ENCODE measurements at places on chromosomes 7 and 10. TPM values are rescaled to one million over a fixed set of nuclear protein-coding genes. Genes with fewer than 3 reads are reported as not detected.
A peak's percentile ranks its signal among the peaks of the same experiment; 100 is the strongest.

DNA sequence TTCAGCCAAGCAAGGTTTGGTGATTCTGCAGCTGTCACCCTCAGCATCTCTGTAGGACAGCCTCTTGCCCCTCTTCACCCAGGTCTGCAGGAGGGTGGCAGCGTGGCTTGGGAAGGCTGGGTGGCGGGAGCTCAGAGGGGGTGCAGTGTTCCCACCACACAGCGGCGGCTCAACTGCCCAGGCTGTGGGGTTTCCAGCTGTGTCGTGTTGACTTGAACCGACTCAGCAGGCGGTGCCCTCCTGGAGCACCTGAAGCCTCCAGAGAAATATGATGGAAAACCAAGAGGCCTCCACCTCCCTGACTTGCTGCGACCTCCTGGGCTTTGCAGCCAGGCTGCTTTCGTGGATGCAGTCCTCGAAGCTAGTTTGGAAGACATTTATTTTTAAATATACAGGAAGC, 68.0 kb upstream of the KLF6 start:
- no peak for DNase-seq

CPXM2 gene
- not detected for polyA plus RNA-seq

- DNase-seq = no peak
These were observed 14.4 kb downstream of the PROSER2 start for GRCh38 chr10:11837372-11838161.

DNA sequence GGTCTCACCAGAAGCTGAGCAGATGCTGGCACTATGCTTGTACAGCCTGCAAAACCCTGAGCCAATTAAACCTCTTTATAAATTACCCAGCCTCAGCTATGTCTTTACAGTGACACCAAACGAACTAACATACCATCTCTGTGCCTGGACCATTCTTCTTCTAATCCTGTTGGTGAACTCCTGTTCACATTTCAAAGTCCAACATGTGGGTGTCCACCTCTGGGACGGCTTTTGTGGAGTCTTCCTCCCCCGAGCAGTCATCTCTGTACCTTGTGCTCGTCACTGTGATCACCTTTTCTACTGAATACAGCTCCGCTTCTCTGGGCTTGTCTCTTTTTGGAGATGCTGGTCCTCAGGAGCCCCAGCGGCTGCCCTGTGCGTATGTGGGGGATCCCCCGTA, 7.4 kb upstream of the ESYT2 start:
- no peak for DNase-seq

PDE1C gene
- polyA plus RNA-seq = 2.2 TPM

CLCN1 gene
- polyA plus RNA-seq = 0.50 TPM

HOXA4 gene
- polyA plus RNA-seq = not detected

- DNase-seq = no peak
These were observed 86.5 kb upstream of the LRRC4 start for GRCh38 chr7:128117691-128118090.

TMEM140 gene
- 11.4 TPM for polyA plus RNA-seq

- DNase-seq = no peak
These were observed 147.9 kb downstream of the IMMP2L start for GRCh38 chr7:111414374-111414773.

- no peak for DNase-seq
These were observed 100.0 kb upstream of the KCNMA1 start for GRCh38 chr10:77737608-77738007.

PNLIPRP1 gene
- polyA plus RNA-seq = not detected

DNA sequence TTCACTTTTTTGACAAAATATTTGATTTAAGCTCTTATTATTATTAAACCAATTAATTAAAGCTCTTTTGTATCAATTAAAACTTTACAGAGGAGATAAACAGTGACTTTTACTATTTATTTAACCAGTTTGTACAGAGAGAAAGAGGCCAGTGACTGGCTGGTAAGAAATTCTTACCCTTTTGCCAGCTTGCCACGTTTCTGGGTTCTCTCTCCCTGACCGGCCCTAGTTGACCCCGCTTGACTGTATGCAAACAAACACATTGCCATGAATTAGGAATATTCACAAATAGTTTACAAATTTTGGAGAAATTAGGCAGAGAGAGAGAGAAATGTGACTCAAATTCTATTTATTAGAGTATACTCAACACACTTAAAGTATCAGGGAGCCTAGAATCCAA, 36.2 kb downstream of the NPVF start:
- DNase-seq = no peak

- no peak for DNase-seq
These were observed 151.3 kb downstream of the GALNT11 start for GRCh38 chr7:152176797-152177196.

KCNIP2 gene
- polyA plus RNA-seq = 4.5 TPM

GRCh38 chr7:134873253-134873652, 93.8 kb downstream of the CALD1 start:
- DNase-seq = no peak

SPDYE6 gene
- polyA plus RNA-seq = 6.7 TPM

DNA sequence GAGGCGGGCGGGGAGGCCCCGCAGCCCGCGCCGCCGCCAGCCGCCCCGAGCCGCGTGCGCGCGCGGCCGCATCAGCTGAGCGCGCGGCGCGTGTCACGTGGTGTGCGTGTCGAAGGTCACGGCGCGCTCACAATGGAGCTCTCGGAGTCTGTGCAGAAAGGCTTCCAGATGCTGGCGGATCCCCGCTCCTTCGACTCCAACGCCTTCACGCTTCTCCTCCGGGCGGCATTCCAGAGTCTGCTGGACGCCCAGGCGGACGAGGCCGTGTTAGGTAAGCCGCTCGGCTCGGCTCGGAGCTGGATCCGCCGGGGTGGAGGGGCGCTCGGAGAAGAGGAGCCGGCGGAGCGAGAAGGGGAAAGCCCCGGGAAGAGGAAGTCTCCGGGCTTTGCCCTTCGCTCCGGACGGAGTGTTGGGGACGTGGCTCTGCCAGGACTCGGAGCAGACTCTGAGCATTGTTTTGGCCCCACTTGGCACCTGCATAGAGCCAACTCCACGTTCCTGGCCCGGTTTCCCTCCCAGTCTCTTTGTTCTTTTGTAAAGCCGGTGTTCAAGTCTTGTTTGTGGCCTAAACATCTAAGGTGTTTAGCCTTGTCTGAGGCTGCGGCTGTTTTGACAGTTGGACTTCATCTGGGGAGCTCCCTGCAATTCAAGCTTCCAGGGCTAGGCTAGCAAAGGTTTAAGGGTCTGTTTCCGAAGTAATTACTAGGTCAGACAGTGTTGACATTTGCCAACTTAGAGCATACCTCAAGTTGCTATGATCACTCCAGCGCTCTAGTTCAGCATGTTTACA, at the start of gene COMMD3:
COMMD3 (plus strand) TSS at position 103 of the 790 bp plus-strand sequence; CDS start at position 133, 30 bp downstream.
- DNase-seq = peak; percentile 94

- peak; percentile 93 for DNase-seq
These were observed 5.8 kb upstream of the PRTFDC1 start for GRCh38 chr10:24958091-24958720.

- DNase-seq = no peak
These were observed 295.4 kb downstream of the LRMDA start for GRCh38 chr10:75726522-75727483.

DNA sequence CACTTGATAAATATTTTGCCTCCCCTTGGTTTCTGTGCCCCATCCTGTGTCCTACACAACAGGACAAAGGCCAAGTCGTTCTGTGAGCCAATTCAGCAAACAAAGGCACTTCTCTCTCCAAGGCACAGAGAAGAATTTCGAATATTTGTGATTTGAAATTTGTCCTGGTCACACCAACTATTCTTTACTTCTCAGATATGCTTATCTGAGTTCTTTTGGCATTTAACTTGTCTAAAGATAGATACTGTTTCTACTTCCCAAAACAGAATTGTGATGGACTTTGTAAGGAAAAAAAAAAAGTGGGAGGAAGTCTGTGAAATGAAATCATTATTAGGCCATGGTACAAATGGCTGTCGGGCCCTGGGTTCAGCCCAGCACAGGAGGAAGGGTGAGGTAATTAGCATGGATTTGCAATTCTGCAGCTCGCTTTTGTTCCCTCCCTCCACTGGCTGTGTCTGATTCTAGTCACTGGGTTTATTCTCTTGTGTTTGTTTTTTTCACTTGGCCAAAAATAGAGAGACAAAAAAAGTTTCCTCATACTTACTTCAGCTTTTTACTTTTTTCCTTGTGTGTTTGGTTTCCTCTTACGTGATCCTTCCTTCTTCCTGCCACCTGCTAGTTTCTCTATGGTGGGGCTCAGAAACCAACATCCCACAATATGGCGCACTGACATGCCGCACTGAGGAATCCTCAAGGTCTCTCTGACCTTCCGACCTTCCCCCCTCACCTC, 108.2 kb upstream of the MKLN1 start:
- DNase-seq = no peak

DNA sequence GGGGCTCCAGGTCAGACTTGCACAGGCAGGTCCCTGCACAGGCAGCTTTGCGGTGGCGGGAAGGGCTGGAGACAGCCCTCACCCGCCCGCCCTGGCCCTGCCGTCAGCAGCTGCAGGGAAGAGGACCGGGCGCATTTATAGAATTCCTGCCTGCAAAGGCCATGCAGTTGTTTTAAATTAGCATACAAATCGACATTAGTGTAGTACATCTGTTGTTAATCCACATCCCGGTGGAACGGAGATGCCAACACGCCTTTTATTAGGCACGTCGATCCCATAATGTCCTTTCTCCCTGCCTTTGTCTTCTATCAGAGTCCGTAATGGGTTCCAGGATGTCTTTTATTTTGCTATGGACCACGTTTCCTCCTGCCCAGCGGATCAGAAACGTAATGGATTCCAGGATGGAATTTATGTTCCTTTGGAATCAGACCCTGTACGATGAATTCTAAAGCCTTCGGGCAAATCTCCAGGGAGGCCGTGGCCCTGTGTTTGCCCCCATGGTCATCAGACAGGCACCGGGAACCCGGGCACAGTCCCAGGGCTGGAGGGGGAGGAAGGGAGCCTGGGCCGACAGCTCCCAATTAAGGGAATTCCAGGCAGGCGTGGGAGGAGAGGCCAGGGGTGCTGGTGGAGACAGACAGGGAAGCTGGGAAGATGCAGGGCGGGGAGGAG, 123.9 kb downstream of the COL26A1 start:
- peak; percentile 38 for DNase-seq

DLG5 gene
- polyA plus RNA-seq = 23.6 TPM

DNA sequence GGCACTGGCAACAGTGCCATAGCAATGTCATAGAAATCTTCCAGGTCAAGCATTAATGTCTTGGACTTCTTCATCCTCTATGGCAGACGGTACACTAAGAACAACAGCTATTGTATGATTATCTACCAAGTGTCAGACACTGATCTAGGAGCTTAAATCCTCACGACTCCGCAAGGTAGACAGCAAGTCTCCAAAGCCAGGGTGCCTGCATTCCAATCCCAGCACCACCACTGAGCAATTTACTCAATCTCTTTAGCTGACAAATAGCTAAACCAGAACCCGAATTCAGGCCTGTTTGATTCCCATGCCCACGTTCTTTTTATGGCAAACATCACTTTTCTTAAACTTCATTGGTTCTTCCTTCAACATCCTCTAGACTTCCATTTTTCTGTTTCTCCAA, 31.8 kb downstream of the DNMBP start:
- DNase-seq = no peak

DNA sequence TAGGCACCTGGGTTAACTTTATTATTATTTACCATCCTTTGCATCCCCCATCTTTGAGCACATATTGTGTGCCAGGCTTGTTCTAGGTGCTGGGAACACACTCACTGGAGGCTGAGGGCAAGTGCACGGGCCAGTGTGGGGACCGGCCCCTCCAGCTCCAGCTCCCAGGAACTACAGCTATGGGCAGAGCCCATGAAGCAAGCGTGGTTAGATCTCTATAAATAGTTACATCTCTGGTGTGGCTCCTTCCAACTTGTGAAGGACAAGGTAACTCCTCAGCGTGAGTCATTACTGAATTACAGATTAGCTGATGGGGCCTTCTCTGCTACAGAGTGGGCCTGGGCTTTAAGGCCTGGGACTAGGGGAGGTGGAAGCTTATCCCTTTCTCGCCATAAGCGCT, 583.5 kb downstream of the SDK1 start:
- DNase-seq = no peak

DNA sequence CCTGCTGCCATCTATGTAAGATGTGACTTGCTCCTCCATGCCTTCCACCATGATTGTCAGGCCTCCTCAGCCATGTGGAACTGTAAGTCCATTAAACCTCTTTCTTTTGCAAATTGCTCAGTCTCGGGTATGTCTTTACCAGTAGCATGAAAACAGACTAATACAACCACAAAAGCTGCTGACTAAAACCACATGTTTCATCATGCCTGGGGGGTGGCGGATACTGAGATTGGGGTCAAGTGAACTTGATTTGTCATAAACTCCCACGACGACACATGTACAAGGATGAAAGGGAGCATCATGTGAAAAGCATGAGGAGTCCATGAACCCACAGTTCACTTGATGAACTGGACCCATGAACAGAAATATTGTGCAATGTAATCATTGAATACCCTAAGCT, 134.9 kb upstream of the ANK3 start:
- DNase-seq = no peak

DNA sequence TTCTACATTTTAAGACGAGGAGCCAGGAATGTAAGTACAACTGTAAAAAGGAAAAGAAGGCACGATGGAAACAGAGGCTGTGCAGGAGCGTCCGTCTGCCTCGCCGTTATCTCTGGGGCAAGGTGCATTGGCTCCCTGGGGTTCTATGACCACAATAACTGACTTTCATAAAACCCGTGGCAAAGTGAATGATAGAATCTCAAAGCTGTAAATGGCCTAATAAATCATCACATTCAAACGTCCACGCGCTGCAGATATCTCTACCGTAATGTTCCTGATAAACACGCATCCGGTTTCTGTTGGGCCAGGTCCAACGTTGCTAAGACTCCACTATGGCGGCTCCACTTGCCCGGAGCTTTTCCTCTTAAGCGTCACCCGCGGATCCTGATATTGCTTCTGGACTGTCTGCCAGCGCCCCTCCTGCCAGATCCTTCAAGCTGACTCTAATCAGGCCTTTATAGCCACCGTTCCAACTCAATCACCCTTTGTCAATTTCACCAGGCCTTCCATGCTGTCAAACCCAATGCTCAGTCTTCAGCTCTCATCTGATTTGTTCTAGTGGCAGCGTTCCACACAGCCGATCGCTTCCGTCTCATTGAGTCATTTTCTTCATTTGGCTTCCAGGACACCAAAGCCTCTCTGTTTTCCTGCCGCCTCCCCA, 265.6 kb upstream of the FOXK1 start:
- peak; percentile 8 for DNase-seq

GRCh38 chr7:141660259-141660658, 41.7 kb downstream of the DENND11 start:
- peak; percentile 14 for DNase-seq

- no peak for DNase-seq
These were observed 35.0 kb downstream of the LHFPL3 start for GRCh38 chr7:104363355-104363754.

- no peak for DNase-seq
These were observed 151.5 kb downstream of the JAZF1 start for GRCh38 chr7:28029051-28029450.

- no peak for DNase-seq
These were observed 191.6 kb downstream of the LSM5 start for GRCh38 chr7:32298408-32299132.

All from muscle of arm (tissue), 14 donors.